Stimulated activated CD4-positive, alpha-beta T cell treated with anti-CD3 and anti-CD28 coated beads, Interleukin-4, amount 100 ng/mL, for 1 hour (primary cell): ENCODE measurements at places on chromosomes 13 and 19.

DNA sequence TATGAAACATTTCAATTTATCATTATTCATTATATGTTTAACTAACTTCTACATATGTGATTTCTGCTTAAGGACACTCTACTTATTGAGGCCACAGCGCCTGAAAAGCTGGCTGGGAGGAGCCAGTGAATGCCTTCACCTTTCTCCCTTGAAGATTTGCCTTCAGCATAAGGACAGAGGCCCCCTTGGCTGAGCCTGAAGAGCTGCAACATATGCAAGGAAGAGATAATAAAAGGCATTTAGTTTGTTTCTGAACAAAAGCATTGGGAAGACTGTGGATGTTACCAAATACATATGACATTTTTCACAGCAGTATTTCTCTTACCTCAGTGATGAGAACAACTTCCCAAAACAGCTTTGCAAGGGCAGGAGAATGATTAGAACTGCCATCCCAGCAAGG is 92.1 kb downstream of the ABCC4 start:
- no peak for DNase-seq

- DNase-seq: no peak
These were observed 108.1 kb downstream of the CACNA1A start for GRCh38 chr19:13398182-13398581.

DNA sequence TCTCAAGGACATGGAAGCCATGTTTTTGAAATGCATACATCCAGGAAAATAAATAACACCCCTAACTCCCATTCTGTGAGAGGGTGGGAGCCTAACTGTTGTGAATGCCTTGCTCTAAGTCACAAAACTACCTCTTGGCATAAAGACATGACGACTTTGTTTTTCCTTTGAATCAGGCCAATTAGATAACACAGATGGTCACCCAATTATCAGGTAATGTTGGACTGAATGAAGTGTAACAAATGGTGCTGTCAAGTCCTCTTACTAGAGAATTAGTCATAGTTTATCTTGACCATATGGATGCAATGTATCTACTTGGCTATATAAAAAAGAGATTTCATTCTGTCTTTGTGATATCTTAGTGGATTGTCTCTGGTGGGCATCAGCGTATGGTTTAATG is 553.6 kb upstream of the ATXN8OS start:
- DNase-seq: no peak

DNA sequence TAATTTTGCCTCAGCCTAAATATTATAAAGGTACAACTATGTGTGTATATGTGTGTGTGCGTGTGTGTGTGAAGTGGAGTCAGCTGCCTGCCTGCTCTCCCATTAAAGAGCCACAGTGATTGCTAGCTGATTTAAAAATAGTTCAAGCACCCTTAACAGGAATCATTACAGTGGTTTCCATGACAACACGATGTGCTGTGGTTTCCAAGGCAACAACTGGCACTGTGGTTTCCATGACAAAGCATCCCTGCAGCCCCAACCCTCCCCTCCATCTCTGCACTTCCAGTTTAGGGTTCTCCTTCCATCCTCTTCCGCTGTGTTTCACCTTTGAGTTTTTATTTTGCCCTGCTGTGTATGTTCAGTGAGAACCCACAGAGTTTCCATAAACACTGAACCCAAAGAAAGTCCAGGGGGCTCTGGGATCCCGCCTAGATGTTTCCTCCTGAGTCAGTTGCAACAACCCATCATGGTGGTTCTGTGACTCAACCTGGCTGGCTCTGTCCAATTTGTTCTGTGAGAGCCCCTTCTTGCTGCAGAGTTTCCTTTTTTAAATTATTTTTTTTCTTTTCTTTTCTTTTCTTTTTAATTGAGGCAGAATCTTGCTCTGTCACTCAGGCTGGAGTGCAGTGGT is 7.1 kb upstream of the PNMA8A start:
- DNase-seq: no peak

DNA sequence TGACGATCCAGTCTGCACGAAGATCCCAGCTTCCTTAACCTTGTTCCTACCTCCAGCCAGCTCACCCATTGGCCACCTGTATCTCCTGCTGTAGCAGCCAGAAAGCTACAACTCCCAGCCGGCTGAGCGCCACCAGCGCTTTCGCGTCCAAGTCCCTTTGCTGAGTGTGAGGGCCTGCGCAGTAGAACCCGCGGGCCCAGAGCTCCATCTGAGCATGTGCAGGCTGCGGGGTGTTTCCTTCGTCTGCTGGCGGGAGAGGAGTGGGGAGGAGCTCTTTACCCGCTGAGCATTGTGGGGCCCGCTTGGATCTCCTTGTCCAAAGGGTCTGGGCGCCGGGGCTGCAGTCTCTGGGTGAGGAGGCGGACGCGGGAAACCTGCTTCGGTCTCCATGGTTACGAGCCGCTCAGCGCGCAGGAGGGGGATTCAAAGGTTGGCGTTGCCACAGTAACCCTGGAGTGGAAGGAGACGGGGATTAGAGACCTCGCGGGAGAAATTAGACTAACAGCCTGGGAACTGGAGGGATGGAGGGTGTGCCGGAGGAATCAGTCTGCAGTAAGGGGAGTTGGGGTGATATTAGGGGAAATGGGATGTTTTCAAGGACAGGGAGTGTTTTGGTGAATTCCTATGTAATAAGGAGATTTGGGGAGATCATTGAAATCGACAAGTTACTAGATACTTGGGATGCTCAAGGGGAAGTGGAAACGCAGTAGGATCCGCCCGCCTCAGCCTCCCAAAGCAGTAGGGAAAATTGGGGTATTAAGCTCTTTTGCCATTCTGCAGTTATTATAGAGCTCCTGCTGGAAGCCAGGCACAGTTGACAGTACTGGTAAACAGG is 33.5 kb downstream of the ZSWIM9 start:
- peak; percentile 90 for DNase-seq

- no peak for DNase-seq
These were observed 96.6 kb upstream of the LSM14A start for GRCh38 chr19:34075661-34076091.

GRCh38 chr13:113732961-113733950 is 25.8 kb upstream of the TMEM255B start:
- no peak for DNase-seq

DNA sequence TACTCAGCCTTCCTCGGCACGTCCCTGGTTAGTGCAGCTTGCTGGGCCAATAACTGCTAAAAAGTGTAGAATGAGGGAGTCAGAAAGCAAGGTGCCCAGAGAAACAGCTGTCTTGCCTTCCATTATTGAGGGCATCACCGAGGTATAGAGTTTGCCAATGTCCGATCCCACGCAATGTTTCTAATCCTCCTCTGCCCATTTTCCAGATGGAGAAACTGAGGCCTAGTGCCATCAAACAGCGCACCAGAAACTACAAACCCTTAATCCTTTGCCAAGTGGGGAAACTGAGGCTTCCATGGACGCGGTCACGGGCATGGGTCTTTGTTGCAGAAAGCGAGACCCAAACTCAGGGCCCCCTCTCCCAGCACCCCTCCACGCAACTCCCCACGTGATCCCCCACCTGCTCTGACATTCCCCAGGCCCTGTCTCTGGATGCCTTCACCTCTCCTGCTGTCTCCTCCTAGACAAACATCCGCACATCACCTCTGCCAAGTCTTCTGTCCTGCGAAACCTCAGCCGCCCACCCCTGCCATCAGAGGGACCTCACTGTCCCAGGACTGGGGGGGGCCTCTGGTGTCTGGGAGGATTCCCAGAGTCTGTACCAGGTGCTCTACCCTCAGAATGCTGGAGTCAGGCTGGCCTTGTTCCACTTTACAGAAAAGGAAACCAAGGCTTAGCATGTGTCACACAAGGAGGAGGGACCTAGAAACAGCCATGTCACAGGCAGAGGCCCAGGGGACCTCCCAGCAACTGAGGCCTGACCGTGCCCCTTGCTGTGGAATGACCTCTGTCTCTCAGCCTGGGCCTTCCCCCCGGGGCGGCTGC is 930 bp upstream of the PDE4C start:
- no peak for DNase-seq

- DNase-seq: no peak
These were observed 118.5 kb upstream of the GPC6 start for GRCh38 chr13:93108111-93108601.

DNA sequence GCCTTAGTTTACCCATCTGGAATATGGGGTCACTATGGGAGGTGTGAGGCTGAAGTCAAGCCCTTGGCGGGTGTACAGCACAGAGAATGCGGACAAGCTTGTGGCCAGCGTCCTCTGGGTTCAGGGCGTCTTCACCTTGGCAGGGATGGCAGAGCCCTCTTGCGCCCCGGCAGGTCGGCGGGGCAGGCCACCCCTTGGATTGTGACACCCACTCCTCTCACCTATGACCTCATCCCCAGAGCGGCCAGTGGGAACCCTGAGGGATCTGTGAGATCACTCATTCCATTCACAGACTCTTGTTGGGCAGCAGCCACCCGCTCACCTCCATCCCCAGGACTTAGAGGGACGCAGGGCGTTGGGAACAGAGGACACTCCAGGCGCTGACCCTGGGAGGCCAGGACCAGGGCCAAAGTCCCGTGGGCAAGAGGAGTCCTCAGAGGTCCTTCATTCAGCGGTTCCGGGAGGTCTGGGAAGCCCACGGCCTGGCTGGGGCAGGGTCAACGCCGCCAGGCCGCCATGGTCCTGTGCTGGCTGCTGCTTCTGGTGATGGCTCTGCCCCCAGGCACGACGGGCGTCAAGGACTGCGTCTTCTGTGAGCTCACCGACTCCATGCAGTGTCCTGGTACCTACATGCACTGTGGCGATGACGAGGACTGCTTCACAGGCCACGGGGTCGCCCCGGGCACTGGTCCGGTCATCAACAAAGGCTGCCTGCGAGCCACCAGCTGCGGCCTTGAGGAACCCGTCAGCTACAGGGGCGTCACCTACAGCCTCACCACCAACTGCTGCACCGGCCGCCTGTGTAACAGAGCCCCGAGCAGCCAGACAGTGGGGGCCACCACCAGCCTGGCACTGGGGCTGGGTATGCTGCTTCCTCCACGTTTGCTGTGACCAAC is at the start of gene SPACA4:
Gene SPACA4 (plus strand): TSS at position 280 of the 896 bp plus-strand sequence. CDS start 237 bp downstream, at position 517.
- no peak for DNase-seq

DNA sequence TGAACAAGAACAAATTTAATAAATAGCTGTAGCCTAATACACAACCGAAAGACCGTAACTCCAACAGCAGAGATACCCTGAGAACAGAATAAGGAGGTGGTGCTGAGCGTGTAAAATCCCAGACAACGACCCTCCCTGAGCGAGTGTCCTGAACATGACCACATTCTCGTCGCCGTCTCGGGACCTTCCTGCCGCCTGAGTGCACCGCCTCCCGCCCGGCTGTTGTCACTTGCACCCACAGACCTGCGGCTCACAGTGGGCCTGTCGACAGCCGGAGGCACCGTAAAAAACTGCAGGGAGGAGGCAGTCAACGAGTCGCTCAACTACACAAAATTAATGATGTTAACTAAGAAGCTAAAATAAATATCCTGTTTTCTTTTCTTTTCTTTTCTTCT is 35.8 kb upstream of the GRTP1 start:
- no peak for DNase-seq

DNA sequence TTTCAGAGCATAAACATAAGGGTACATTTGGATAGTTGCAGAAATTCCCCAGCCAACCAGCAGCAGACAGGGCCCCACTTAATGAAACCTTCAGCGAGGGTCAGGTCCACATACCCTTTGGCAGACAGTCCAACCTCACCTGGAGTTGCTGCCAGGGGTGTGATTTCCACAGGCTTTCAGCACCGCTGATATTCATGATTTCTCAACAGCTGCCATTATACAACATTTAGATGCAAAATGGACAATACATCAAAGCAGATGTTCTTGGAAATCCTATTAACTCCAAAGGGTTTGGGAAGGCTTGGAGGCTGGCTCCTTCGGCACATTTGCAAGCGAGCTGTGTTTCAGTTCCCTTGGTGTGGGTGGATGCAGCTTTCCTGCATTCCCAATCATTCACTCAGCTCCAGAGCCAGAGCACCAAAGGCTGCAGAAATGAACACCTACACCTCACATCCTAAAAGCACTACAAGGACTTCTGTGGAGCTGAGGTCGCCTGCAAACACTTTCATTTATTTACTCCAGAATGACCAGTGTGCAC is 147.2 kb upstream of the VSTM2B start:
- no peak for DNase-seq

- no peak for DNase-seq
These were observed 174.8 kb downstream of the KDM4B start for GRCh38 chr19:5143471-5144411.

- no peak for DNase-seq
These were observed 50.7 kb downstream of the LHFPL6 start for GRCh38 chr13:39552246-39552645.

- DNase-seq: no peak
These were observed 147.5 kb downstream of the USP12 start for GRCh38 chr13:27024074-27024461.

- no peak for DNase-seq
These were observed 824 bp downstream of the TSEN34 start for GRCh38 chr19:54191811-54192453.

DNA sequence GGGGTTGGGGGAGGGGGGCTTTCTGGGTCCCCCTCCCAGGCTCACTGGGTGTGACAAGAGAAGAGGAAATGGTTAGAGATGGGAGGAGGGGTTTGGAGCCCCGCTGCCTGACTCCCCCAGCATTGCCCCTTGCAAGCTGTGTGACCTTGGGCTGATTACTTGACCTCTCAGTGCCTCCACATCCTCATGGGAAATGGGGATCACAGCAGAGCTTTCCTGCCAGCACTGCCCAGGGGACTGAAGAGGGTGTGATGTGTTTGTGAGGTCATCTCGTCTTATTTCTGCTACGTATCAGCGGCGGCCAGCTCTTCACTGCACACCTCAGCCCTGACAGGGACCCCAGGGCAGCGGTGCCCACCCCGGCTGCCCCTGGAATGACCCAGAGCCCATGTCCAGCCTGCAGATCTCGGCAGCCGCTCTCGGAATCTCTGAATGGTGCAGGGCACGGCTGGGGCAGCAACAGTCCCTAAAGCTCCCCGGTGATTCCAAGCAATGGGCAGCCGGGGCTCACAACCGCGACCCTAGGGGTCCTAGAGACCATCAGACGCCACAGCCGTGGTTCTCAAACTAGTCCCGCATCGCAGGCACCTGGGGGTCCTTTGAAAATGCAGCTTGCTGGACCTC is 8.4 kb downstream of the PNMA8B start:
- DNase-seq: no peak

GRCh38 chr13:98575009-98575903 is 1.7 kb downstream of the STK24 start:
- no peak for DNase-seq

DNA sequence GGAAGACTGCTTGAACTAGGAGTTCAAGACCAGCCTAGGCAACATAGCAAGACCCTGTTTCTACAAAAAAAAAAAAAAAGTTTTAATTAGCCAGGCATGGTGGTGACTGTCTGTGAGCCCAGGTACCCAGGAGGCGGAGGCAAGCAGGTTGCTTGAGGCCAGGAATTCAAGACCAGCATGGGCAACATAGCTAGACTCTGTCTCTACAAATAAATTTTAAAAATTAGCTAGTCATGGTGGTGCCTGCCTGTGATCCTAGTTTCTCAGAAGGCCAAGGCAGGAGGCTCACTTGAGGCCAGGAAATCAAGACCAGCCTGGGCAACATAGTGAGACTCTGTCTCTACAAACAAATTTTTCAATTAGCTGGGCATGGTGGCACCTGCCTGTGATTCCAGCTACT is 6.1 kb downstream of the INSR start:
- DNase-seq: no peak

GRCh38 chr13:21106089-21106488 is 44.7 kb upstream of the LATS2 start:
- DNase-seq: no peak

GRCh38 chr19:4301590-4302242 is 473 bp downstream of the TMIGD2 start:
- DNase-seq: no peak

- DNase-seq: no peak
These were observed 6.1 kb upstream of the ZNF98 start for GRCh38 chr19:22427960-22428913.

- no peak for DNase-seq
These were observed 11.3 kb downstream of the DCAF15 start for GRCh38 chr19:13963603-13964105.

- no peak for DNase-seq
These were observed 6.4 kb downstream of the FBN3 start for GRCh38 chr19:8143041-8143440.
